GM13976 (cell line): ENCODE measurements at places on chromosomes 4 and X.

- DNase-seq = no peak
Measured at GRCh38 chrX:105610411-105610810, 211.9 kb upstream of the NRK start.

DNA sequence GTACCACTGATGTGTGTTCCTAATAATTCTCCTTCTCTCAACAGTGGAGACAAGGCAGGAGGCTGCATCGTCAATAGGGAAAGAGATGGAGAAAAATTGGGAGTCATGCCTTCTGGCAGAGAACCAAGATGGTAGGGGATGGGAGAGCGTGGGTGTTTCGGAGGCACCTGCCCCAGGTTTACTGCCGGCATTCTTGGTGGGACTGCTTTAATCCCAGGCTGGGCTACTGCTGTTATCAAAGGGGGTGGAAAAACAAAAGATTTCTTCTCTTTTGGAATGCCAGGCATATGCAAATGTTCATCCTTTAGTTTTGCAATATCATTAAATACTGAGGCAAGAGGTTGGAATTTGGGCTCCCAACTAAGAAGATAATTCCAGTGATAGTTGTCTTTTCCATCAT, 257.0 kb downstream of the DCHS2 start:
- no peak for DNase-seq

GRCh38 chr4:137621056-137621455, 88.8 kb upstream of the PCDH18 start:
- DNase-seq = no peak

- DNase-seq = no peak
Measured at GRCh38 chr4:34800953-34801352, 1443.4 kb downstream of the ARAP2 start.

- DNase-seq = no peak
Measured at GRCh38 chr4:22713841-22714240, 21.1 kb downstream of the GBA3 start.

- DNase-seq = no peak
Measured at GRCh38 chr4:107863850-107864371, 39.2 kb downstream of the SGMS2 start.

- no peak for DNase-seq
Measured at GRCh38 chr4:174111422-174111821, 172.0 kb downstream of the FBXO8 start.

DNA sequence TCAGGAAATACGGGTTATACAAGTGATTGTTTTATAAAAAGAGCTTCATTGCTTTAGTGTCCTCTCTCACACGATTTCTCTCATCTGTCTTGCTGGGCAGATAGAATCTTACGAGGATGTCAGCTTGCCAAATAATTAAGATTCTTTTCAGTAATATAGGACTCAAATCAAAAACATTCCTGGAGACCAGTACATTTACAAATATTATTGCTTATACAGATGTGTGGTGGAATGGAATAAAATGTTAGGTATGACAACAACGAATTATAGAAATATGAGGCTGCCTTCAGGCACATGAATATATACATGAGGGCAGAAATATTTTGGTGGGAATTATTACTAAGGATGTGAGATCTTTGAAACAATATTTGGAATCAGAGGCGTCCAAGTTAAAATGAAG, 88.9 kb downstream of the GC start:
- DNase-seq = no peak

DNA sequence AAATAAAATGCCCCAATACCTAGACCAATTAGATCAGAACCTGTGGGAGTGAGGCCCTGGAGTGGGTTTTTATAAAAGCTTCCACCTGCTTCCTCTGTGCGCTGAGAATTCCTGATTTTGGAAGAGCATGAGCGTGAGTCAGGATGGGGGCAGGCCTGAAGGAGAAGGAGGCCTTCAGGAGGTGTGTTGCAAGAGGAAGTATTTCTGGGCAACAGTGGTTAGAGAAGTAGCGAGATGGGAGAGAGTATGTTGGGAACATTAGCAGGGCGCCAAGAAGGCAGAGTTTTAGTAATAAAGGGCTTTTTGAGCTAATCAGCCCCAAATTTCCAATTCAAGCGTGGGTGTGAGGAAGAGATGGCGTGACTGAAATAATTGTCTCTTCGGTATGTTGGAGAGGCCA, 349.8 kb downstream of the UNC5C start:
- DNase-seq = no peak

- no peak for DNase-seq
Measured at GRCh38 chr4:73948990-73949706, 32.7 kb downstream of the PF4 start.

DNA sequence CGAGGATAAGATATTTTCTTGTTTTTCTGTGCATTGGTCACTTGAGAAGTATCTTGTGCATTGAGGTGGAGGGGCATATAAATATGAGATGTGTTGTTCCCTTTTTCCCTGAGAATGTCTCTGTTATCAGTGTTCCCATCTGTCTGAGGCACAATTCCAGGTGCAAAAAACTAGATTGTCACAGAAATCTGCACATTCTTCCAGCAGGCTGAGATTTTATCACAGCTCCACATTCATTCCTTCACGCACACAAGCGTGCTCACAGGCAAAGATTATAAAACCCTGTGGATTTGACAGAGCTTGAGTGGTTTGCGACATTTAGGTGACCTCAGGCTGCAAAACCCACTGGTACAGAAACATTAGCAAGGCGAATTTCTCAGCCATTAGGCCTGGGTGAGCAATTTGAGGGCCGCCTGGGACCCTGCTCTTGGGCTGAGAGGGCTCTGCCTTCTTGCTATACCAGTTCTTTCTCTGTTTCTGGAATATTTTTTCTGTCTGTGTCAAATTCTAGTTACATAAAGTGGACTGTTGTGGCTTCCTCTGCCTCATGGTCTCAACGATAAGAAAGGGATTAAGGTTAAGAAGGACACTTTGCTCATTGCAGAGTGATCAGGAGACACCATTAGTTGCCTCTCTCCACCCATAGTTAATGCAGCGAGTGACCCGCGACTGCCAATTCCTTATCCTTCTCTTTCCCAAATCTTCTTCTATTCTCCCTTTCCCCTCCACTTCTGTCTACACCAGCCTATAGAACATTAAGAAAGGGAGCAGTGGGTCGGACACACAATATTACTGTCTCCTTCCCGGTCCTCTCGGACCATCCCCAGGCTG, 86.7 kb upstream of the C1QTNF7 start:
- DNase-seq = no peak

- no peak for DNase-seq
Measured at GRCh38 chr4:3176367-3177229, 72.4 kb upstream of the MSANTD1 start.

- no peak for DNase-seq
Measured at GRCh38 chr4:181938631-181939030, 304.6 kb upstream of the TENM3 start.

GRCh38 chr4:107283587-107284559, 247.8 kb upstream of the DKK2 start:
- no peak for DNase-seq

GRCh38 chr4:93317057-93317456, 511.5 kb upstream of the ATOH1 start:
- DNase-seq = no peak

GRCh38 chr4:38034986-38035882, 75.0 kb downstream of the PTTG2 start:
- DNase-seq = peak; percentile 70

GRCh38 chr4:183200453-183200852, 101.4 kb downstream of the WWC2 start:
- DNase-seq = no peak

GRCh38 chrX:49273181-49273727, 3.7 kb downstream of the PPP1R3F start:
- DNase-seq = no peak

DNA sequence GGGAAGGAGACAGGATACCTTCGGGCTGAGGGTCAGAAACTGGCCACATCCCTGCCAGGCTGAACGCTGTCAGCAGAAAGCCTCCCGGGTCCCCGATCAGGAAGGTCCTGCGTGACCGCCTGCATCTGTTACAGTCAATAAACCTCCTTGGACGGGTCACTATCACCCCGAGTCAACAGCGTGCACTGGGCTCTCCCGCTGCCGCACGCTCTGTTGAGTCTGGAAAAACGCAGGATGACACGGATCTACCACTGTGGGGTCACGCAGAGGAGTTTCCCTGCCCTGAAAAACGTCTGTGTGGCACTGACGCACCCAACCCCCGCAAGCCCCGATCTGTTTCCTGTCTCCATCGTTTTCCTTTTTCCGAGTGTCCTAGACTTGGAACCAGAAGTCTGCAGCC, 12.1 kb downstream of the PPP2R3B start:
- DNase-seq = no peak

DNA sequence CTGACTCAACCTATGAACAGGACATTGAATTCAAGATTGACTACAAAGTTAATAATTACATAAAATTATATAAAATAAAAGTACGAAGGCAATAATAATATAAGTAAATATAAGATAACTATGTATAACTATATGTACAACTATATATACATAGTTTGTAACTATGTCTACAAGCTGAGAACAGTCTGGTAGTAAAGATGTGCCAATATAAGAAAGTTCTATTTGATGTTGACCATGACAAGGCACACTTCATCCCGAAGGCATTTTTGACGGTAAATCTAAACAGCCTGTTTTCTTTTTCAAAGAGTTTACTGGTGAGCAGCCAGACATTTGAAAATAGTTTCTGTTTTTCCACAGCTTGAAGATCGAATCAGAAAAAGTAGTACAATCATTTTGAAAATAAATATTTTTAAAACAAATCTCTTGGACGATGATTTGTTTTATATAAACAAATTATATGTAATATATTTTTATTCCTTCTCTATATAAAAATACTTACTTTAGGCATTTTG, 112.9 kb downstream of the CEP44 start:
- DNase-seq = no peak

DNA sequence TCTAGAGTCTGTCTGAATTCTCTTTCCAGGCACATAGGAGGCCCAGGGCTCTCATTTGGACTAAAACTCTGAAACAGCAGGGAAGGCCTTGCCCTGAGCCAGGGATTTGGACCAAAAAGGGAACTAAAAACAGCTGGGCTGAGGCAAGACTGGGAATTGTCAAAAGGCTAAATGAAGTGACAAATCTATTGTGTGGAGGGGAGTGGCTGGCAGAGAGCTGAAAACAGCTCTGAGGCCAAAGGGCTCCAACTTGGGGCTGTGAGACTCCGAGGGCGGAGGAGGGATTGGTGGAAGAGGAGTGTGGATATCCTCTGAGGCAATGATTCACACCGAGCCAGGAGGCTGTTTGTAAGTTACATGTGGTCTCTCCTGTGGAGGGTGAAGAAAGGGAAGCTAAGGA, 63.2 kb downstream of the PHEX start:
- no peak for DNase-seq

DNA sequence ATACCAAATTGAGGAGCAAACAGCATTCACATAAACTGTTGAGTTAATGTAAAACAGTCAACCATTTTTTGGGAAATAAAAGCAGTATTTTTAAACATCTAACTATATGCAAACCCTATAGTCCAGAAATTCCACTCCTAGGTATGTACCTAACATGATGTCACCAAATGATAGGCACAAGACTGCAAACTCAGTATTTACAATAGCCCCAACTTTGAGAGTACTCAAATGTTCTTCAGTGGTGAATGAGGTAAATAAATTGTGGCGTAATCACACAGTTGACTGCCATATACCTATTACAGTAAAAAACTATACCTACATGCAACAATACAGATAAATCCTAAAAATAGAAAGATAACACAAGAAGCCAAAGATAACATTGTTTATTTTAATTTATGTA, 1243.8 kb upstream of the ADGRL3 start:
- no peak for DNase-seq

DNA sequence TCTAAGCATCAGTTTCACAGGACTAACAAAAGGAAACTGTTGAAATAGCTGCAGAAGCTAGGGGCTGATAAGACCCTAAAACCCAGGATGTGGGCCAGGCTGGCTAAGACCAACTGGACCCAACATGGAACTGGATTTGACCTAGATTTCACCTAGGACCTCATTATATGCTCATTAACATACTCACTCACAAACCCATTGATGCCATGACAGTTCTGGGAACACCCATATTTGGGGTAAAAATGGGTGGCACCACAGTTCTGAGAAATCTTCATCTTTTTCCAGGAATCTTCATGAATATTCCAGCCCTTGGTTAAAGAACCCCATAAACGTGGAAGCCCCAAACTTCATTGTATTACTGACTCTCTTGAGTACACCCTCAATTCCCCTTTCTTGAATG, 41.1 kb downstream of the HSD17B13 start:
- DNase-seq = no peak

GRCh38 chr4:88018466-88018865, 11.0 kb downstream of the PKD2 start:
- no peak for DNase-seq

GRCh38 chr4:24594887-24595286, 10.5 kb upstream of the DHX15 start:
- no peak for DNase-seq

DNA sequence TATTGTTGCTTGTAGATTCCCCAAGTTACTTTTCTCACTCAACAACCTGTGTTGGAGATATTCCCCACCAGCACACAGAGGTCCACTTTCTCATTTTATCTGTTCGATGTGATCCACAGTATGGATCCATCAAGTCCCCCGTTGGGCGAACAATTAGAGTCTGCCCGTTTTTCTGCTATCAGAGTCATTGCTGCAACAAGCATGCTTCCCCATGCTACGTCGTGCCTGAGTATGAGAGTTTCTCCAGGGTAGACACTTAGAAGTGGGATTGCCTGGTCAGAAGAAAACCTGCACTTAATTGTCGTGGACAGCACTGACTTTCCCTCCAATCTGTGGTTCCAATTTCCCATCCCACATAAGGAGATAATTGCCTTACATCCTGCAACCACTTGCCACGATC, 62.7 kb upstream of the SHOX start:
- no peak for DNase-seq

GRCh38 chr4:17797808-17798207, 12.7 kb downstream of the DCAF16 start:
- DNase-seq = no peak

- no peak for DNase-seq
Measured at GRCh38 chrX:15151267-15152186, 118.4 kb downstream of the ASB9 start.

DNA sequence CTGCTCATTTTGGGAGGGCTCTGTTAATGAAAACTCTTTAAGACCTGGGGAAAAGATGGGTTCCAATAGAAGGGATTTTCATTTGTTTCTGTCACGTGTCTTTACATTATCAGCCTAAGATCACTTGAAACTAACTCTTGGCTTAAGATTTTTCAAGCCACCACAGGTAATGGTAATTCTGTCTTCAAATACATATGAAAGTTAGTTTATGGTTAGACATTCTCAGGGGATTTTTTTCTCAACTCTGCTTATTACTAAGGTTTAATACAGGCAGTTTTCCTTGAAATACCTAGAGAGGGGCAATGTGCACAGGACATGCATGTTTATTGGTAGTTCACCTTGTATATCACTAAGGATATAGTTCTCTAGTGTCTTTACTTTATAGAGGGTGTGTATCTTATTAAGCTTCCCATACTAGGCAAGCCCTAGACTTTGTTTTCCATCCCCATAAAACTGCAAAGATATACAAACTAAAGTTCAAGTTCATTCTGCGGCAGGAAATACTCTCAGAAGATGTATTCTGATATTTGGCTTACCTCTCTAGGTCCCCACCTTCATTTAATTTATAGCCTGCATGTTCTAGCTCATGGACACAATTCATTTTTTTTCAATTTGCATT, 38.2 kb upstream of the MYOZ2 start:
- no peak for DNase-seq
